ENCODE measurements at places on chromosomes 6 and 20. TPM values are rescaled to one million over a fixed set of nuclear protein-coding genes. Genes with fewer than 3 reads are reported as not detected.

SF3B5 gene
- 235 TPM for total RNA-seq

BPIFB4 gene
- total RNA-seq = not detected

WFDC10B gene
- total RNA-seq = not detected

RAD21L1 gene
- not detected for total RNA-seq

SCRT2 gene
- not detected for total RNA-seq

TNFRSF6B gene
- 0.54 TPM for total RNA-seq

SLC17A5 gene
- 8.9 TPM for total RNA-seq

HLA-DOA gene
- total RNA-seq = 209 TPM

CRISP3 gene
- under 0.01 TPM for total RNA-seq

FOXC1 gene
- total RNA-seq = under 0.01 TPM

MAS1 gene
- total RNA-seq = under 0.01 TPM

UNC5CL gene
- 1.3 TPM for total RNA-seq

SCGN gene
- not detected for total RNA-seq

SMLR1 gene
- total RNA-seq = not detected

PACSIN1 gene
- 1.6 TPM for total RNA-seq

CEBPB gene
- total RNA-seq = 22.4 TPM

BTN1A1 gene
- not detected for total RNA-seq

TENT5A gene
- 13.7 TPM for total RNA-seq

EYA4 gene
- under 0.01 TPM for total RNA-seq

GHRH gene
- not detected for total RNA-seq

CYB5R4 gene
- 5.9 TPM for total RNA-seq

OPN5 gene
- total RNA-seq = under 0.01 TPM

PHF1 gene
- total RNA-seq = 22.9 TPM

TRIM31 gene
- total RNA-seq = not detected

EYA2 gene
- not detected for total RNA-seq

ASXL1 gene
- total RNA-seq = 51.4 TPM

EMILIN3 gene
- under 0.01 TPM for total RNA-seq

ETV7 gene
- 0.27 TPM for total RNA-seq

TMEM217 gene
- 13.7 TPM for total RNA-seq

CYP24A1 gene
- 0.27 TPM for total RNA-seq

ENPP4 gene
- total RNA-seq = 6.2 TPM

GTSF1L gene
- total RNA-seq = not detected

SLC22A2 gene
- total RNA-seq = not detected

ZC2HC1B gene
- not detected for total RNA-seq

OLIG3 gene
- total RNA-seq = not detected

POPDC3 gene
- total RNA-seq = not detected

ENPP1 gene
- under 0.01 TPM for total RNA-seq

ULBP1 gene
- under 0.01 TPM for total RNA-seq

INSM1 gene
- total RNA-seq = not detected

TBXT gene
- total RNA-seq = not detected

OGFR gene
- total RNA-seq = 55.7 TPM

AVP gene
- total RNA-seq = 81.3 TPM

DUSP15 gene
- total RNA-seq = 8.6 TPM

DSP gene
- total RNA-seq = under 0.01 TPM

CENPQ gene
- 1.1 TPM for total RNA-seq

THEMIS gene
- under 0.01 TPM for total RNA-seq

EEF1A2 gene
- 0.27 TPM for total RNA-seq

PRDM13 gene
- not detected for total RNA-seq

DYNLT2 gene
- 2.7 TPM for total RNA-seq

RNF144B gene
- total RNA-seq = 16.7 TPM

SULF2 gene
- total RNA-seq = 1.3 TPM

PM20D2 gene
- 14.5 TPM for total RNA-seq

OTOR gene
- not detected for total RNA-seq

EYS gene
- total RNA-seq = under 0.01 TPM
